Stimulated activated naive B cell treated with anti-CD40 and anti-IgM and Interleukin-4, amounts not matched to agents 10 μg/mL and 1 μg/mL and 100 μg/mL, for 72 hours (primary cell): ENCODE measurements at places on chromosomes 4 and X.

DNA sequence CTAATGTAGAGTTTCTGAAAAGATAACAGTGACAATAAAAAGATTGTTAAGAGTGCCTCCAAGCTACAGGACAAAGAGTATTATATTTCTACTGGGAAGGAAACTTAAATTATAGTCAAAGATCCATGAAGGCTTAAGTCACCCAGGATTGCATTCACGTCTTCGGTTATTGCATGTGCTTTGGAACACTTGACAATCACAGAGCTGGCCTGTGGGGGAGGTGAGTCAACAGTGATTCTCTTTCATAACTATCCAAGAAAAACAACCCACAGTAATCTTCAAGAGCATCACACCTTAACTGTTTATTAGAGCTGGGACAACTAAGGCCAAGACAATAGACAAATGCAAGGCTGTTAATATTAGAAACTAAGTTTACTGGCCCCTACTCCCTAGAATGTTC, 40.3 kb downstream of the PDGFC start:
- no peak for DNase-seq

DNA sequence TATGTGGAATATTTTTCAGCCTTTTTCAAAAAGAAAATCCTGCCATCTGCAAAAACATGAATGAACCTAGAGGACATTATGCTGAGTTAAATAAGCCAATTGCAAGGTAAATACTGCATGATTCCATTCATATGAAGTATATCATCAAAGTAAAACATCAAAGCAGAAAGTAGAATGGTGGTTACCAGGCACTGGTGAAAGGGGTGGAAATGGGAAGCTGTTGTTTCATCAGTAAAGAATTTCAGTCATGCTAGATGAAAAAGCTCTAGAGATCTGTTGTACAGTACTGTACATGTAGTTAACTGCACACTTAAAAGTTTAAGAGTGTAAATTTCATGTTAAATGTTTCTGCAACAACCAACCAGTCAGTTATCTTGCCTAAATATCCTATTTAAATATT, 196.8 kb upstream of the ADGRL3 start:
- DNase-seq: no peak

- no peak for DNase-seq
Measured at GRCh38 chr4:146214238-146214637, at the start of gene REELD1. TSS of gene REELD1 (plus strand) at chr4:146214538. CDS start at chr4:146216953, 2,415 bp downstream.

DNA sequence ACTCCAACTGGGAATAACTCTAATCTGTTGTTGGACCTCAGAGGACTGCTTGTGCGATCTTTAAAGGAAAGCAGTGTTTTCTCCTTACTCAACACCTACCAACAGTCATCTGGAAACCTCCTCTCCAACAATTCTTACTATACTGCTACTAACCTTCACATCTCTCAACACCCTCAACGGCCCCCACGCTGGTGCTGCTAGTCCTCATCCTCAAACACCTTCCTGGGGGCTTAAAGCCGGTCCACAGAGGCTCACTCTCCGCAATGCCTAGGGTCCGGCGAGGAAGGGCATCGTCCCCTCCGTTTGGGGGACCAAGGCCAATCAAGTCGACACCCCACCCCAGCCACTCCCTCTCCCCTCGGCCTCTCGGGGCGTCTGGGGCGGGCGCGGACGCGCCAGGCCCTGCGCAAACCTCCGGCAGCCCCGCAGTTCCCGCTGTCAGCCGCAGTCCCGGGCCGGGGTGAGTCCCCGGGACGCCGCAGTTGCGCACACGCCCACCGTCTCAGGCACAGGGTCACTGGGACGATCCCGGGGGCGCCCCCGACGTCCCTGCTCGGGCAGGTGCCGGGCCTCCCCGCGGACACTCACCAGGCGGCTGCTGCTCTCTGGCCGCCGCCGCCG, 418 bp downstream of the TAB3 start:
- DNase-seq: peak; percentile 13

DNA sequence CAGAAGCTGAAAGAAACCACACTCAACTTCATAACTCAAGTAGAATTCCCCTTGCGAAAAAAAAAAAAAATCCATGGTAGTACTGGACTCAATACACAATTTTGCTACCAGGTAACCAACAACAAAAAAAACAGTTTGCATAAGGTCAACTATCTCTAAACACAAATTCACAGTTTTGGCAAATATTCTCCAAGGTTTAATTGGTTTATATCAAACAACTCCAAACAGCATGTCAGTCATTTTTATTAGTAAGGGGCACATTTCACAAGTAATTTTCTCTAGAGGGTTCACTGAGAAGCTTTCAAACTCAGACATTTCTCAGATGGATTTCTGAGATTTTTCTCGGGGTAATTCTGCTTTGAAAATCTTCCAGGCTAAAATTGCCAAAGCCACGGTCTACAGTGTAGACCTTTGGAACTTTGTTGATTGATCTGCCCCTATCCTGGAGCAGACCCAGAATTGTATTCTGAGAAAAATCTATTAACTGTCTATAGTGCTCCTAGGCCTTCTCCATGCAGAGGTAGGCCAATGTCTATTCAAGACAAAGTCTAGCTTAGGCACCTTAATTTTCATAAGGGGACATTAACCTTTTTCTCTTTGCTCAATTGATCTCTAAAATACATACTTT, 73.7 kb upstream of the NFKB1 start:
- DNase-seq: no peak
